ENCODE measurements at places on chromosomes 2 and 18. TPM values are rescaled to one million over a fixed set of nuclear protein-coding genes. Genes with fewer than 3 reads are reported as not detected.
A peak's percentile ranks its signal among the peaks of the same experiment; 100 is the strongest.

The DAPL1 gene
- not detected for total RNA-seq

The UGT1A8 gene
- total RNA-seq = not detected

The RAB27B gene
- total RNA-seq = 5.0 TPM

The MSH6 gene
- total RNA-seq = 77.4 TPM

The CFC1 gene
- not detected for total RNA-seq

The TUBA4B gene
- not detected for total RNA-seq

The CELF4 gene
- not detected for total RNA-seq

The CERKL gene
- not detected for total RNA-seq

The ITGA4 gene
- 265 TPM for total RNA-seq

The SLC8A1 gene
- 0.45 TPM for total RNA-seq

The STON1 gene
- total RNA-seq = 2.1 TPM

The KLHL14 gene
- total RNA-seq = not detected

The TMEM150A gene
- total RNA-seq = 1.3 TPM

GRCh38 chr2:160469164-160469563, 24.4 kb downstream of the RBMS1 start:
- H3K36me3 ChIP-seq = no peaks in the 10 kb centered on the region
- H3K27ac ChIP-seq = no peak overlapping the region
- no peak for DNase-seq
- peaks cover 50% of the 10 kb centered on the region for H3K4me1 ChIP-seq
- H3K4me3 ChIP-seq = no peak overlapping the region

DNA sequence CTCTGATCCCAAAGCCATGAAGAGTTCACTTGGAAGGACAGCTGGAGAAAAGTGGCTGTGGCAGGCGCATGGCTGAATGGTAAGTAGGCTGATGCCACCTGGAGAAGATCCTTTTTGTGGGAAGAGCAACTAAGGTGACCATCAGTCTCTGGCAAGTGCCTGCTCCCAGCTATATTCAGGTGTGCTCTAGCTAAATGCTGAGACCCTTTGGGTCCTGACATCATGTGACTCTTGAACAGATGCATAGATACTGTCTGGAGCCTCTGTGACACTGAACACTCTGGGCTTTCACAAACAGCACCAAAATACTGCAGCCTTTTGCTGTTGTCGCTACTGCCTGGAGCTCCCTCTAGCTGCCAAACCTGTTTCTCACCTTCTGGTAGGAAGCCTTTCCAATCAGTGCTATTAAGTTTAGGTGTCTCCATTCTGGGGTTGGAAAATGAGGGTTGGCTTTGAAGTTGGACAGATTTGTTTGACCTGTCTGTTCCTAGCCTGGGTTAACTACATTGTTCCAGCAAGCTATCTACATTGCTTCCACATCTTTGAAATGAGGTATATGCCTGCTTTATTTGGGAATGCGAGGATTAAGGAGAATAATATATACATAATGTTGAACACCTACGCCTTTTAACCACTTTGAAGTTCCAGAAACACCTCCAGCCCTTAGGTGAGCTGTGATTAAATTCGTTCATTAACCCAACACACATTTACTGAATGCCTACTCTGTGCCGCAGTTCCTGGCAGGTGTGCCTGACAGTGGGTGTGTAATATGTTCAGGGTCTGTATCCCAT, 3.1 kb downstream of the EGR4 start:
- no peak overlapping the region for H3K27ac ChIP-seq
- H3K4me3 ChIP-seq = no peak overlapping the region

GRCh38 chr2:173874894-173875237, 90.3 kb downstream of the SP3 start:
- H3K4me3 ChIP-seq = no peak overlapping the region
- peaks cover 11% of the 10 kb centered on the region for H3K27me3 ChIP-seq
- no peak overlapping the region for H3K27ac ChIP-seq
- H3K36me3 ChIP-seq = no peaks in the 10 kb centered on the region

DNA sequence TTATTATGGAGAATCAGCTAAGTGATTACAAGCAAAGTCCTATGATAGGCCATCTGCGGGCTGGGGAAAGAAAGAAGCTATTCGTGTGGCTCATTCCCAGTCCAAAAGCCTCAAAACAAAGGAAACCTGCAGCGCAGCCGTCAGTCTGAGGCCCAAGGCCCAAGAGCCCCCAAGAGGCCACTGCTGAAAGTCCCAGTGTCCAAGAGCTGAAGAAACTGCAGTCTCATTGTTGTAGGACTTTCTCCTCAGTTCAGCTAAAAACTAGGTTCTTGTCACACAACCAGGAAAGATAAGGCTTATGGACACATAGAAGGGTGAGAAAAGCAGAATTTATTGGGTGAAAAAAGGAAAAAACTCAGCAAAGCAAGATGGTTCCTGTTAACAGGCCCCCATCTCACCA, 143.2 kb downstream of the RHBDD1 start:
- DNase-seq = no peak
- no peak overlapping the region for H3K4me3 ChIP-seq
- no peaks in the 10 kb centered on the region for H3K36me3 ChIP-seq
- no peaks in the 10 kb centered on the region for H3K27me3 ChIP-seq
- H3K27ac ChIP-seq = no peak overlapping the region

GRCh38 chr18:70116949-70117348, 88.5 kb downstream of the RTTN start:
- DNase-seq = no peak
- H3K4me3 ChIP-seq = no peak overlapping the region
- peaks cover 51% of the 10 kb centered on the region for H3K36me3 ChIP-seq
- no peaks in the 10 kb centered on the region for H3K4me1 ChIP-seq
- H3K27ac ChIP-seq = no peak overlapping the region

- peaks cover 7% of the 10 kb centered on the region for H3K36me3 ChIP-seq
- H3K27me3 ChIP-seq = peaks cover 81% of the 10 kb centered on the region
- peak overlapping the region; percentile 32 for H3K27ac ChIP-seq
- peak; percentile 76 for DNase-seq
These were observed 972 bp upstream of the DLX2 start for GRCh38 chr2:172103471-172104272.

- DNase-seq = no peak
- no peak overlapping the region for H3K27ac ChIP-seq
- H3K36me3 ChIP-seq = no peaks in the 10 kb centered on the region
- H3K4me1 ChIP-seq = no peaks in the 10 kb centered on the region
These were observed 239.5 kb upstream of the MGAT5 start for GRCh38 chr2:134014196-134014960.

- H3K4me3 ChIP-seq = no peak overlapping the region
- H3K36me3 ChIP-seq = no peaks in the 10 kb centered on the region
- no peak for DNase-seq
- H3K27me3 ChIP-seq = peaks cover 3% of the 10 kb centered on the region
- H3K4me1 ChIP-seq = peaks cover 27% of the 10 kb centered on the region
- H3K27ac ChIP-seq = no peak overlapping the region
These were observed 50.5 kb upstream of the CREB1 start for GRCh38 chr2:207479198-207479785.

- H3K4me1 ChIP-seq = no peaks in the 10 kb centered on the region
- no peaks in the 10 kb centered on the region for H3K36me3 ChIP-seq
- no peaks in the 10 kb centered on the region for H3K27me3 ChIP-seq
- H3K4me3 ChIP-seq = no peak overlapping the region
- H3K27ac ChIP-seq = no peak overlapping the region
These were observed 1412.0 kb upstream of the ZEB2 start for GRCh38 chr2:145931781-145932395.

- no peaks in the 10 kb centered on the region for H3K4me1 ChIP-seq
- no peak overlapping the region for H3K27ac ChIP-seq
- H3K27me3 ChIP-seq = no peaks in the 10 kb centered on the region
- no peak for DNase-seq
- H3K4me3 ChIP-seq = no peak overlapping the region
These were observed 97.4 kb upstream of the ITGA6 start for GRCh38 chr2:172329774-172330671.

DNA sequence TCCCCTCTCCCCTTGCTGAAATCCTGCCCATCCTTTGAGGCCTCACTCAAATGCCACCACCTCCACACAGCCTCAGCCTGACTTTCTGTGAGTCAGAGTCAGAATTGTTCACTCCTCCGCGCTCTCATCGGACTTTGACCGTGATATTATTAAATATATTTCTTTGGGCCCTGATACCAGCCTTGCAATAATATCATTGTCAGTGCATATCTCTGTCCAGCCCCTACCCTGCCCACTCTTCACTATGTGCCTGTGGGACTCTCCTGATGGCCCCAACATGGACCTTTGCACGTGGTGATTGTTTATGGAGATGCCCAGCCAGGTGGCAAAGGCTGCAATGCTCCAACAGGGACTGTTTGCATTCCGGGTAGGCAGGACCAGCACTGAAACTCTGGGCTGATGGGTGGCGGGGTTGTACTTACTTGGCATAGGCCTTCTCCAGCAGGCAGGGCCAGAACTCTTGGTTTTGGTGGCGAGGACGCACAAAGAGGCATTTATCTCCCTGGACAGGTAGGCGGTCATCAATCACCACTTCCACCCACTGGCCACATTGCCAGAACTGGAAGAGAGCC, 37.3 kb downstream of the CAPN13 start:
- H3K27me3 ChIP-seq = peaks cover 12% of the 10 kb centered on the region
- no peak overlapping the region for H3K27ac ChIP-seq
- DNase-seq = no peak
- H3K4me3 ChIP-seq = no peak overlapping the region

DNA sequence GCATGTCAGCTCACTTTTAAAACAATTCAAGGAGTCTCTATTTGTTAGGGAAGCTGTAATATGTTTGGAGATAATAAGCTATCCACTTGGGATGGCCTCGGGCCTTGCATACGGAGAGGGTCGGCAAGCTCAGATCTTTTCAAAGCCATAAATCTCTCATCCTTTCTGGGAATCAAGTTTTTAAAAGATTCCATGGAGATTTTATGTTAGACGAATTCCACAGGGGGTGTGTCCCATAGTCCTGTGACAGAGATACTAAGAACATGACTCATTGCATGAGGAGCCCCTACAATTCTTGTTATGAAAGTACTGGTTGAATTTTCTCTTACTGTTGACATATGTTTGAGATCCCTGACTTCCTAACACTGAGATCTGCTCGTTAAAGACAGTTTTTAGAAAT, 108.7 kb downstream of the FEZ2 start:
- DNase-seq = no peak
- no peak overlapping the region for H3K4me3 ChIP-seq
- H3K27ac ChIP-seq = no peak overlapping the region
- no peaks in the 10 kb centered on the region for H3K36me3 ChIP-seq
- no peaks in the 10 kb centered on the region for H3K27me3 ChIP-seq

GRCh38 chr2:5939553-5939952, 247.4 kb downstream of the SOX11 start:
- H3K36me3 ChIP-seq = no peaks in the 10 kb centered on the region
- H3K4me1 ChIP-seq = no peaks in the 10 kb centered on the region
- no peak overlapping the region for H3K4me3 ChIP-seq
- H3K27me3 ChIP-seq = no peaks in the 10 kb centered on the region

DNA sequence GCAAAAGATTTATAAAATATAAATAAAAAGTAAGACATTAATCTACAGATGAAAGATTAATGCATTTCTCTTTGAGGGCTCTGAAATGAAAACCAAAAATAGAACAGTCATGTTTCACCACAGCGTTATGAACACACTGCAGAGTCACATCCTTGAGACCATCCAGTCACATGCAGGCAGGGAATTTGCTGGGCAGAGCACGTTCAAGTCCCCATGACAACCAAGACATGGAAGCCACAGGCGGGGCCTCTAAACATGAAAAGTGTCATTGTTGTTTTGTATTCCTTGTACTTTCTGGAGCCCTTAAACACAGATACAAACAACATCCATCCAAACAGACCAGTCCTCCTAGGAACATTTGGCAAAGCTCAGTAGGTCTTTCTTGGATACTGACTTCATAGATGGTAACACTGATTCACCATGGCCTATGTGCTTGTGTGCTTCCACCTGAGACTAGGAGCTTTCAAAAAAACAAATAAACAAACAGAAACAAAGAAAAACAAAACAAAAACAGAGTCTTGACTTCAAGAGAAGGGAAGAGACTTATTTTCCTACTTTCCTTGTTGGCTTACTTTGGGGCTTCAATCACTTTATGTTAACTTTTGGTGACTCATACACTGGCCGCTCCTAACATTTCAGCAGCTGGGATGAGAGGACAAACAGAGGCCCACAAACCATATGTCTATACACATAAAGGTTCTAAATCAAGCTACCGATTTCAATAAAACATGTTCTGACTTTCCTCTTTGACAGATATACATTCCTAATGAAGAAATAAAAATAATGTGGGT, 99.5 kb upstream of the CCDC85A start:
- H3K27me3 ChIP-seq = no peaks in the 10 kb centered on the region
- H3K27ac ChIP-seq = no peak overlapping the region
- no peaks in the 10 kb centered on the region for H3K4me1 ChIP-seq
- H3K4me3 ChIP-seq = no peak overlapping the region

DNA sequence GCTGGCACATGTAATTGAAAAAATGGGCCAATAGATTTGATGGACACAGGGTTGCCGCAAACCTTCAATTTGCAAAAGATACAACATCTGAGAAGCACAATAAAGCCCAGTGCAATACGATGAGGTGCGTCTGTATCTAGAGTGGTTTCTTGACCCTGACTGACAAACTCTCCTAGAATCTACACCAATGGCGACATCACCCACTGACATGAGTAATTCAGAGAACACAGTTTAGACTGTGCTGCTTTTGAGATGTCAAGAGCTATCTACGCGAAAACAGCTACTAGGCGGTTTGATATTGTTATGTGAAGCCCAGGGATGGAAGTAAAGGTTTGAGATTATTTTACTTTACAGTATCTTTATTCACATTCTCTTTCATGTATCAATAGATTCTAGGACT, 104.9 kb downstream of the EIPR1 start:
- peaks cover 53% of the 10 kb centered on the region for H3K36me3 ChIP-seq
- no peak overlapping the region for H3K4me3 ChIP-seq
- DNase-seq = no peak
- no peak overlapping the region for H3K27ac ChIP-seq

- no peak overlapping the region for H3K27ac ChIP-seq
- peaks cover 34% of the 10 kb centered on the region for H3K4me1 ChIP-seq
- H3K4me3 ChIP-seq = no peak overlapping the region
These were observed 74.9 kb upstream of the PELI1 start for GRCh38 chr2:64219149-64219548.

DNA sequence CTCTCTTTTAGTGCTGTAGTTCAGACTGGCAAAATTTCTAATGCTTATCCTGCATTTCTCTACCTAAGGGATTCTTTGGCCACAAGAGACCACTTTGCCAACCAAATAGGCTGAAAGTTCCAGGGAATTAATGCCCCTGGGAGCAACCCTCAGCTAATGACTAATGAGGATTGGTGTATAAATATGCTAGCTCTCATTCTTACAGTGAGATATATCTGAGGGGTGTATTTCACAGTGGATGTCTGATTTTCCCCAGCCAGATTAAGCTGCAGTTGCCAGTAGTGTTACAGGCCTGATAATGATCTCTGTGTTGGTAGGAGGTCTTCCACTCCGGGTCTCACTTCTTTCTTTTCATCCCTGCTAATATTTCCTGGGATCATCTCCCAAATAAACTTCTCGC, 90.4 kb downstream of the GULP1 start:
- no peak for DNase-seq
- H3K4me1 ChIP-seq = no peaks in the 10 kb centered on the region
- H3K27me3 ChIP-seq = no peaks in the 10 kb centered on the region
- no peak overlapping the region for H3K27ac ChIP-seq
- no peaks in the 10 kb centered on the region for H3K36me3 ChIP-seq
- H3K4me3 ChIP-seq = no peak overlapping the region

GRCh38 chr2:235609746-235610145, 115.9 kb downstream of the AGAP1 start:
- H3K27ac ChIP-seq = no peak overlapping the region
- DNase-seq = no peak
- H3K27me3 ChIP-seq = no peaks in the 10 kb centered on the region
- H3K36me3 ChIP-seq = no peaks in the 10 kb centered on the region
- no peaks in the 10 kb centered on the region for H3K4me1 ChIP-seq

Data from activated CD4-positive, alpha-beta memory T cell treated with anti-CD3 and anti-CD28 coated beads, Interleukin-2, amount 10 ng/mL, durations not matched to agents 7 days and 5 days (primary cell).